ENCODE measurements at places on chromosomes 16 and 17.
A peak's percentile ranks its signal among the peaks of the same experiment; 100 is the strongest.

DNA sequence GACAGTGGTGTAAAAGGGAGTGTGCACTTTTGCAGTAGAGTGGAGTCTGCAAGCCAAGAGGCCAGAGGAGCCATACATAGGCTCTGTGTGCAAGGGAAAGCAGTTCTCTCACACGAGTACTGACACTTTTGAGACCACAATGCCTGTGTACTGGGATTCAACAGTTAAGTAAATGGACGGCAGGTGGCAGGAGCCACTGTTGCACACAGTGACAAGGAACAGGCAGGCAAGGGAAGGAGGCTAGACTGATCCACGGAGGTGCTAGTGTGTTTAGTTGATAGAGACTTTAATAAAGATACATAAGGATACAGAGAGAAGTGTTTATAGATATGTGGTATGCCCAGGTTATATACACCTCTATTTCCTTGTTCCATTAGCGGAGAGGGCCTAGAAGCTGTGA lies 67.0 kb downstream of the MPRIP start:
- DNase-seq: no peak

DNA sequence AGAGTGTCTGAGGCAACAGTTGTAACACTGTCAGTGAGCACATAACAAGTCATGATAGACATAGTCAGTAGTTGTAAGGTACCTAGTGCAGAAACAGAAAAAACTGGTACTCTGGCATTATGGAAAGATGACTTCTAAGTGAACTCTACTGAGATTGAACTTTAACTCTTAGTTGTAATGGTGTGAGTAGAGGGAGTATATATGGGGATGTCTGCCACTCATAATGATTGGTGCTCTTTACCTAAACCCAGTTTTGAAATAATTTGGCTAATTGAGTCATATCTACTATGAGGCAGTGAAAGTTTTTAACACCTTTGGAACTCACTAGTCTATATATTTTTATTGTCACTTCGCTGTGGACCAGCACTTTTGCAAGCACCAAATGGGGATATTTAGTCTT lies 6.6 kb downstream of the NLK start:
- no peak for DNase-seq

- no peak for DNase-seq
These were observed 42.3 kb downstream of the MAPT start for GRCh38 chr17:45936610-45937009.

DNA sequence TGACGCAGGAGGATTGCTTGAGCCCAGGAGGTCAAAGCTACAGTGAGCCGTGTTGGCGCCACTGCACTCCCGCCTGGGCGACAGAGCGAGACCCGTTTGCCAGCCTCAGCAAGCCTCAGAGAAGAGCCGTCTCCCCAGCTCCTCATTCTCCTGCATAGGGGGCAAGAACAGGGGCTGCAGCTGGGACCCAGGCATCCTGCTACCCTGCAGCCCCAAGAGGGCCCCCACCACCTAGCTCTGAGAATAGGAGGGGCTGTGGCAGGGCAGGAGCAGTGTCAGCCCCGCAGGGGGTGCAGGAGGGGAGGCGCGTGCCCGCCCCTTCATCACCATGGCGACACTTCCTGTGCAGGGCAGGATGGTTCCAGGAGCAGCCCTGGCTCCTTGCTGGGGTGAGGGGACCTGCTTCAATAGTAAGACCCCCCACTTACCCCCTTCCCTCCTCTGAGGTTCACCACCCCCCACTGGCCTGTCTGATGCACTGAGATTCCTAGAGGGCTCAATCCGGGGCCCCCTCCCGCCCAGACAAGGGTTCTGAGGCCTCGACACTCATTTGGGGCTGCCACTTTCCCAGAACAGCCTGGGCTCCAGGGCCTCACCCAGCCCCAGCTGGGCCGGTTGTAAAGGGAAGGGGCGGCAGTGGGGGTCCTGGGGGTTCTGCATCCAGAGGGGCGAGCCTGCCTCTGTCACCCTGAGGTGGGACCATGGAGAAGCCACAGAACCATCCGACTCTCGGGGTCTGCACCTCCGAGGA lies 20.2 kb downstream of the VASN start:
- DNase-seq: no peak

DNA sequence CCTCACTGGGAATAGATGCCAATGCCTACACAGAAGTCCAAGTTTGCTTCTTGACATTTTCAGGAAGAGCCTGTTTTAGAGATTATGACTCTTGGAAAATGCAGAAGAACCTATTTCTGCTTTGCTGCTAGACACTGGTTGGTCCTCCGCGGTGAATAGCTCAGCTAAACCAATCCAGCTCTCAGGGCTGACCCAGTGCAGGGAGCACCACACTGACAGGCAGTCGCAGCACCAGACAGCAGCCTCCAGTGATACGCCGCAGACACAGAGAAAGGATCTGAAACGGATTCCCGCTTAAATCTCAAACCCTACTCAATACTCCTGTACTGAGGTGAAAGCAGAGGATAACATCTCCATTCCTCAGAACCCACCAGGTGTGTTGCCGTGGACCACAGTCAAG lies 183.4 kb downstream of the ENGASE start:
- no peak for DNase-seq

GRCh38 chr17:57284984-57285646 lies 28.8 kb downstream of the MSI2 start:
- no peak for DNase-seq

GRCh38 chr17:65092262-65092661 lies 35.7 kb upstream of the GNA13 start:
- no peak for DNase-seq

DNA sequence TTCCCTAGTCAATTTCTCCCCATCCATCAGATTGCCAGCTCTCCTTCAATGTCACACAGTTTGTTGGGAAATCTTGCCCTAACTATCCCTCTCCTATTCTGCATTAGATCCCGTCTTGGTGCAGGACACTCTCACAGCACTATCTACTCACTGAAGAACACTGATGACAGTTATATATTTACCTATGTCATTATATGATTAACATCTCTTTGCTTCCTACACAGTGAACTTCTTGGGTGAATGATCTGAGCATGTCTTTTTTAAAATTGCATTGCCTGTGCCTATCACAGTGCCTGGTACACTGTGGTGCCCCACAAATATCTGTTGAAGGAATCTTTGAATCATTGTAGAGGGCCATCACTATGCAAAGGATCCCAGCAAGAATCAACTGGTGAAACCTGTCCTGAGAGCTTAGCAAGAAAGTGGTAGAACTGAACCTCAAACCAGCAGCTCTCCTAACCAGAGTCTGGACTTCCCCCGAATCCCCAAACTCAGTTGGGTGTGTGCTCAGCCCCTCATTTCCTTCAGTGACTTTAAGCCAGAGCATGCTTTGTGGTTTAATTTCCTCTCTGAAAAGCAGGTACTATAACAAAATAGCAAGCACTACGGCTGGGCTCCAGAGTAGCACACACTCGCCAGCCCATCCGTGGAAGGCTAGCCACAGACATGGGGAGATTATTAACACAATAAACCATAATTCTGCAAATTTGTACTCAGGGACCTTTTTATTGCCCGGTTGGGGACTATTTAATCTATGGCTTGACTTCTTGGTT lies 680.7 kb upstream of the SALL1 start:
- no peak for DNase-seq

DNA sequence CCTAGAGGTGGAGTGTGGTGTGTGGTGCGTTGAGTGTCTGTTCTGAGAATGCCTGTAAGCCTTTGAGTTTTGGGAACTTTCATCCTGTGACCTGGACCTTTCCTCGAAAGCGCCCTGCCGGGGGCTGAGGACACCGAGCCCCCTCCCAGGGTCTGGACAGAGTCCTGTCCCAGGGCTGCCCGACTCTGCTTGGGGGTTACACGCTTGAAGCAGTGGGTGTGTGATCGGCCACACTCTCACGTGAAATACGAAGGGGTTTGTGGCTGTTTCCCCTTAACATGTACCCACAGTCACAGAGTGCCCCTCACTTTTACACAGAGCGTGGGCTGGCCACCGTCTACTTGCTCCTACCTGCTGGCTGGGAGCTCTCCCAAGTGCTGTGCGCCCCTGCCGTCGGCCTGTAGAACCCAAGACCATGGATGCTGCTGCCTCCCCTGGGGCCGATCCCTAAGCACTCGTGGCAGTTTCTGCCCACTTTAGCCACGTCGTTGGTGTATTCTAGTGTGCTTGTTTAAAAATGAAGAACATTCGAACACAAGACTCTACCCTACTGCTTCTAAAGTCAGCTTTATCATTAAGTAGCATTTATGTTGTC lies 6.8 kb downstream of the ZNF750 start:
- no peak for DNase-seq

DNA sequence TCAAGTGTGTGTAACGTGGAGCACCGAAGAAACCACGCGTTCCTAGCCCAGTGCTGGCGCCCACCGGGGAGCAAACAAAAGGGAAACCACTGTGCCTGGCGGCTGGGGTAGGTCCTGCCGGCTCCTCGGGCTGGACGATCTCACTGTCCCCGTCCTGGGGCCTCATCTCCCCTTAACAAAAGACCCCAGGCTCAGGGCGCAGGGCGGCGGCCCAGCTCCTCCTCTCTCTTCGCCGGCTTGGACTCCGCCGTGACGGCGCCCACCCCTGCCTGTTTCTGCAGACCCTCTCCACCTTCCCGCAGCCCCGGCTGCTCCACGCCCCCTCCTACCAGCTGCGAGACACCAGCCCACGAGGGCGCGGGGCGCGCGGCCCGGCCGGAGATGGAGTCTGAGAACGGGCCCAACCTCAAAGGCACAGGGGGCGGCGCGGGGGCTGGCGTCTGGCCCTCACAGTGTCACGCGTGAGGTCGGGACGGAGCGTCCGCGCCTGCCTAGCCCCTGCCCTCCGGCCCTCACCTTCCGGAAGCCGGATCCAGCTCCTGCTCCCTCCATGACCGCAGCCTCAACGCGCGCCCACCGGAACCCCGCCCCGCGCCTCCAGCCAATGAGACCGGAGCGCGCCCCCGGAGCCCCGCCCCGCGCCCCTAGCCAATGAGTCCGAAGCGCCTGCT lies at the start of gene CENPX:
Gene CENPX (minus strand): TSS at position 569 of the 671 bp plus-strand sequence. CDS start 17 bp downstream, at position 552.
- DNase-seq: no peak

GRCh38 chr16:18984435-18985005 lies 786 bp downstream of the TMC7 start:
- no peak for DNase-seq

DNA sequence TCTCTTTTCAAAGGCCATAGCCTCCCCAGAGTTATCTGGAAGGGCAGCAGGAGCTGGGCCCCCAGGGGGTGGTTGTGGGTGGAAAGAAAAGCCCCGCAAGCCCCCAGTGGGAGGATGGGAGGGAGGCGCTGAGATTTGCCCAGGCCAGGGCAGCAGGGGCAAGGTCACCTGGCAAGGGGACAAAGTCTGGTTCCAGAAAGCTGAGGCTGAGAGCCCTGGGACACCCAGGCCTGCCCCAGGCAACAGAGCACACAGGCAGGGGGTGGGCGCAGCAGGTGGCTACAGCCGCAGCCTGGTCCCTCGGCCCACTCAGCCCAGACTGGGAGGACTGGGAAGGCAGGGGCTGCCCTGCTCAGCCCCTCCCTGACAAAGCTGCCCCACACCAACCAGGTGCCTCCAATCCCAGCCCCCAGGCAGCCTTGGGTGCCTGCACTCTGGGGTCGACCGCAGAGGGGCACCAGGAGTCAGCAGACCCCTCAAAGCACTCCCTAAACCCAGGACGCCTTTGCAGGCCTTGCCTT lies 23.7 kb upstream of the GSG1L start:
- no peak for DNase-seq

DNA sequence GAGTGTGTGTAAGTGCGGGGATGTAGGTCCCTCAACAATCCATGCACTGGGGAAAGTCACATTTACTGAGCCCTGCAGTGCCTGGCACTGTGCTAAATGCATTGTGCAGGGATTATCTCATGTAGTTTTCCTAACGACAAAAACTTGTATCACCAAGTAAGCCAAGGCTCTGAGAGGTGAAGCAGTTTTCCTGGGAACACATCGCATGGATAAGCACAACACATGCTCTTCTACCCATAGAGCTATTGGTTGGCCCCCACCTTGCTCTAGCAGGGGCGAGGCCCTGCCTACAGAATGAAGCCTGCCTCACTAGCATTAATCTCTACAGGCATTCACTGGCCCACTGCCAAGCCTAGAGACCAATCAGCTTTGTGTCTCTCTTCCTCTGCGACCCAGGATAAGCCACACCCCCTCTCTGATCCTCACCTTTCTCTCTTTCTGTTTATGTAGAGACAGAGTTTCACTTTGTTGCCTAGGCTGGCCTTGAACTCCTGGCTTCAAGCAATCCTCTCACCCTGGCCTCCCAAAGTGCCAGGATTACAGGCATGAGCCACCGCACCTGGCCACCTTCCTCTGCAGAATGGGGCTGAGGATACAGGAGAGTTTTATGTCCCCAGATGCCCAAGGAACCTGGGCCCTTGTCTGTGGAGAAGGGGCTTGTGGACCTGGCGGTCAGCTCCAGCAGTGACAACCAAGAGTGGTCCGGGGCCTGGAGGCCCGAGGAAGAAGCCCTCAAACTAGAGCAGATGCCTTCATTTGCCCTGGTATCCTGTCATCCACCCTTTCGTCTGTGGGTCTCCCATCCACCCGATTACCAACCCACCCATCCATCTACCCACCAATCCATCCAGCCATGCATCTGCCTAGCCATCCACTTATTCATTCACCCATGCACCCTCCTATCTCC lies 12.8 kb downstream of the CDH16 start:
- DNase-seq: peak; percentile 11

DNA sequence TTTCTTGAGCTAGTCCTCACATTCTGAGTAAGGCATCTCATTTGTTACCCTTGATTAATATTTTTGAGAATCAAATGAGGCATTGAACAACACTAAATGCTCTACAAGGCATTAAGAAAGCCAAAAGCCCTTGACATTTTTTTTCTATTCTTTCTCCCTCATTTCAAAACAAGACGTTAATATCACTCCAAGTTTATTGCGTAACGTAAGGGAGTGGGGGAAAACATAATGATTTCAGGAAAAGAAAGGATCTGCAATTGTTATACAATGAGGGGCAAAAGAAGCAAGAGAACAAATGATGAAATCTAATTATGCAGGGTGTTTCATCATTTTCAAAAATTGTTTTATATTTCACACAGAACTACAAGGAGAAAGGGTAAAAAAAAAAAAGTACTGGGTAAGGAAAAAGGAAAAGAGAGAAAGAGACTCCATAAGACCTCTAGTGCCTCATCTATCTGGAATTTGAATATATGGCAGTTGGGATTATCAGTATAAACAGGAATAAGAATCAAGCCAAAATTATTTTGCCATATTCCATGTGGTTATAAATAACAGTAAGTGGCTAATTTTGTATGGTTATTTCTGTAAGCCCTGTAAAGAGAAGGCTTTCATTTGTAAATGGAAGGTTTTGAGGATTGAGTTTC lies 163.0 kb downstream of the ABCA8 start:
- no peak for DNase-seq

GRCh38 chr17:63960006-63960405 lies 12.7 kb downstream of the SCN4A start:
- DNase-seq: no peak

DNA sequence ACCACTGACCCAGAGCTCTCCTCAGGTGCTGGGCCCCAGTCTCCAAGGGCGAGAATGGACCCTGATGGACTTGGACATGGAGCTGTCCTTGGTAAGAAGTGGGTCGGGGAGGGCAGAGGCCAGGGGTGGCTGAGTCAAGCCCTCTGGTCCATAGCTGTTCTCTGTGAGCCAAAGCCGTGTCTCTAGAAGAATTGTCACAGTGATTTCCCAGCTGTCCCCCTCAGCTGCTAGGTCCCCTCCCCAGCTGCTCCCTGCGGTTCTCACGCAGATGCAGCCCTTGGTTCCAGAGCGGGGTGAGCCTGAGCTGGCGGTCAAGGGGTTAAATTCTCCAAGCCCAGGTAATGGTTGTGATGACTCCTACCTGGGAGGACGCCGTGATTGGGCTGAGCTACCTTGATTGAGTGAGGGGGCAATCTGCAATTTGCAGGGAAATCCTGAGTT lies 1.3 kb upstream of the NOL3 start:
- DNase-seq: no peak

Data from hepatic stellate cell (primary cell).